ENCODE measurements at places on chromosomes 6 and 20. TPM values are rescaled to one million over a fixed set of nuclear protein-coding genes. Genes with fewer than 3 reads are reported as not detected.

CALHM4 gene
- total RNA-seq = not detected

EFCAB8 gene
- not detected for total RNA-seq

NOX3 gene
- not detected for total RNA-seq

SLC32A1 gene
- total RNA-seq = not detected

SLC17A3 gene
- total RNA-seq = 1.2 TPM

C6orf132 gene
- total RNA-seq = 3.7 TPM

TCFL5 gene
- total RNA-seq = 3.7 TPM

CDSN gene
- 0.05 TPM for total RNA-seq

ABHD16B gene
- not detected for total RNA-seq

PRICKLE4 gene
- total RNA-seq = 0.75 TPM

OOEP gene
- total RNA-seq = not detected

CLIC5 gene
- not detected for total RNA-seq

PRSS35 gene
- total RNA-seq = 0.14 TPM

ULBP1 gene
- 1.00 TPM for total RNA-seq

PRKN gene
- 0.24 TPM for total RNA-seq

CEP43 gene
- 8.6 TPM for total RNA-seq

ZSCAN23 gene
- not detected for total RNA-seq

SRMS gene
- total RNA-seq = 0.25 TPM

OARD1 gene
- 17.1 TPM for total RNA-seq

HLA-DRB5 gene
- total RNA-seq = not detected

OR2H1 gene
- total RNA-seq = not detected

TMEM244 gene
- not detected for total RNA-seq

Measured in A549 treated with AZD2906 at 1 μM for 4 hours (cell line).